HAP-1 (cell line): ENCODE measurements at places on chromosomes 16 and 17.
A peak's percentile ranks its signal among the peaks of the same experiment; 100 is the strongest.

DNA sequence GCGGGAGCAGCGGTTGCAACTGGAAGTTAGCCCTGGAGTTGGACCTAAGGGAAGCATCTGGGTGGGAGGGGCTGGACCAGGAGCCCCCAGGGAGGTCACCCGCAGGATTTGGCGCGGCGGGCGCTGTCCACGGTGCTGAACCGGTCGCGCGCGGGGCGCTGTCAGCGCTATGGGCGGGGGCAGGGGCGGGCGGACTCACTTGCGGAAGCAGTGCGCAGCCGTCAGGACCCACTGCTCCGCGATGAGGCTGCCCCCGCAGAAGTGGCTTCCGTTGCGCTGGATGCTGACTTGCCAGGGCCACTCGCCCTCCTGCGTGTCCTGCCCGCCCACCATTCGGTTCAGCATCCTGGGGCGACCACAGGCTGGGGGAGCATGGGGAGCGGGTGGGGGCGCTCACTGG is 4.5 kb downstream of the PRSS27 start:
- DNase-seq, result peak; percentile 76

DNA sequence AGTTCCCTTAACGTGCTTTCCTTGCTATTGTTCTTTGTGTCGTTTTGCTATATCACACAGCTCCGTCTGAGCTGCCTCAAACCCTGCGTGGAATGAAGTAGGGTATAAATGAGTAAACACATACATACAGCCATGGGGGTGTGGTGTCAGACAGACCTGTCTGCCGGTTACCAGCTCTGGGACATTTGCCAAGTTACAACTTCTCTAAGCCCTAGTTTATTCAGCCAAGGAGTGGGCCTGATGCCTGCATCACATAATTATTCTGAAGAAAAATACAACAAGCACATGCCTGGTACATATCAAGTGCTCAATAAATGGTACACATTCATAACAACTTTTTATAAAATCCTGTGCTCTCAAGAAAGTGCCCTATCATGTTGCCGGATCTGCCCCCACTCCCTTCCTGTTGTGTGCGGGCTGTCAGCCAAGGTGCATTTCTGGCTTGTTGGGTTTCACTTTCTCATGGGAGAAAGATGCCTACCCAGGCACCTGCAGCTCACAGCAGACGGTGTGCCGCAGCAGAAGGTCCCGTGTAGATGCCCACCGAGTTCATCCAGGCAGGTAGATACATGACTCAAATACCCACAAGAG is 30.5 kb downstream of the SMPD3 start:
- DNase-seq, result no peak

DNA sequence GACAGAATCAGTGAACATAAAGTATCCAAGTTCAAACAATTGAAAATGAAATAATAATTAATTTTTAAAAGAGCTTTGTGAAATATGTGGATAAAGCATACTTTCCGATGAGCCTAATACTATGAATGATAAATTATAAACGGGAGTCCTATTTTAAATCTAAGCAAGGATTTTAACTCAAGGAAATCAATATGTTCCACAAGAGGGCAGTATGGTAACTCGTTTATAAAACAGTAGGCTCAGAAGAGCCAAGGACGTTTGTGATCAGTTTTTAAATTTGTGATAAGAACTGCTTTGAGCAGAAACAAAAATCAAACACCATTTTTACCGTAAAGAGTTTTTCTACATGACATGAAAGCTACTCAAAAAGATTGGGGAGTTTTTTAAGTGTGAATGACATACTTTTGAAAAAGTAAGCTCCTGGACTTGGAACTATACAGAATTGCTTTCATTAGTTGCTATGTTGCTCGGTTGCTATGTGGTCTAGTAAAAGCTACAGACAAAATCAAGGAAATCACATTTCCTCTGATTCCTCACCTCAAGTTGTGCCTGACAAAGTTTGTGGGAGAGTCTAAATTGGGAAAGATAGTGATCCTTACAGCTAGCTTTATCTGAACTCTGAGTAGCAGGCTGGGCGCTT is 11.8 kb upstream of the TEKT1 start:
- DNase-seq, result no peak

DNA sequence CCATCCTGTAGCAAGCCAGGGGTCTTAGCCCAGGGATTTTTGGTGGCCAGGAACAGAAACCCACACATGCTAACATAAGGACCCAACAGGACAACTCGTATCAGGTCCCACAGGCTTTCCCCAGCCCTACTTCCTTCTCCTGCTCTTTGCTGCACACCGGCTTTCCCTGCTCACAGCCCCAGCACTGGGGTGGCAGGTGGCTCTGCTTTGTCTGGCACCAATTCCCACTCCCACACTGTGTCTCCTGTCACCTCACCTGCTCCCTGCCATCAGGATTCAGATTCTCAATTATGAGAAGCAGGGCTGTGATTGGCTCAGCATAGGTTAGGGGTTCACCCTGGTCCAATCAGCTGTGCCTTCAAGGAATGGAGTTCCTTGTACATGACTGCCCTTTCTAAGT is 94.1 kb downstream of the TMEM132E start:
- DNase-seq, result no peak

- DNase-seq, result no peak
These were observed 644.1 kb downstream of the WWOX start for GRCh38 chr16:78743556-78743955.

GRCh38 chr17:40485851-40486521 is 15.4 kb downstream of the TNS4 start:
- no peak for DNase-seq

DNA sequence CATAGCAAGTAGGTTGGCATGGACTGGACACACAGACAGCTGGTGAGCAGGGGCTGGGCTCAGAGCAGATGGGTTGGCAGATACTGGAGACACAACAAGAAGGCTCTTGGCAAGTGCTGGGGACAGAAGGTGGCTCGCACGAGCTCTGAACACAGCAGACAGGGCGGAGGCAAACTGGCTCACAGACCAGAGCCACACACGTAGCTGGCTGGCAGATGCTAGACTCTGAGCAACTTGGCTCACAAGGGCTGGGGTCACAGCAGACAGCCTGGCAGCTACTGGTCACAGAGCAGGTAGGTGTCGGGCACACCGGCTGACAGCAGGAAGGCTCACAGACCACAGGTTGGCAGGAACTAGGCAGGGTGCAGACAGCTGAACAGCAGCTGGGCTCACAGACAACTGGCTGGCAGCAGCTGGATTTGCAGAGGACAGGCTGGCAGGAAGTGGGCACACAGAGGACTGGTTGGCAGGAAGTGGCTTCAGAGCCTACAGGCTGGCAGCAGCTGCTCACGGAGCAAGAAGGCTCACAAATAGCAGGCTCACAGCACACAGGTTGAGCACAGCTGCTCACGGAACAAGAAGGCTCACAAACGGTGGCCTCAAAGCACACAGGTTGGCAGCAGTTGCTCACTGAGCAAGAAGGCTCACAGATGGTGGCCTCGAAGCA is 725 bp downstream of the KRTAP16-1 start:
- DNase-seq, result no peak

DNA sequence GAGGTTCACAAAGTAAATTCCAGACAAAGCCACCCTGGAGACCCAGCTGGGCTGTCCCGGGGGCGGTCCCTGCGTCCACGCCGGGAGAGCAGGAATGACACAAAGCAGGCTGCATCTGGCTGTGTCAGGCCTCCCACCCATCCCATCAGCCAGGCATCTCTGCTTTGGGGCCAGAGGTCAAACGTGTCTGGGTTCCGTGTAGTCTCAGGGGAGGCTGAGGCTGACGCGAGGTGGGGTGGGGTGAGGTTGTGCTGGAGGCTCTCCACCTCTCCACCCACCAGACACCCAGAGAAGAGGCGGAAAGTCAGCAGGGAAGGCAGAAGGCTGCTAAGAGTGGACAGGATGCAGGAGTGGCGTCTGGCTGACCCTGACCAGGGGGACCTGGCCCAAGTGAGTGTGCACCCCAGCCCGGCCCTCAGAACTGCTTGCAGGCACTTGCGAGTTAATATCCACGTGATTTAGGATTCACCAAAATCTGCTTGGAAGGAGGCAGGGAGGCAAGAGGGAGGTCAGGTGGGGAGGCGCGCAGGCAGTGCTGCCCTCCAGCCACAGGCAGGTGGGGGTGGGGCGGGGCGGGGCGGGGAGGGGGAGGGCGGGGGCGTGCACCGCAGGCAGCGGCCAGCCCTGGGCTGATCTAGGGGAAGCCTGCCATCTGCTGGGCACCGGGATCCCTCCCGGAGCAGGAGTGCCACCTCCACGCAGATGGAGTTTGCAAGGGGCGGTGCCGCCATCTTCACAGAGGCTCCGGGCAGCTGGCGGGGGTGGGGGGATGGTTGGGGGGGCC is 44.3 kb downstream of the TBC1D16 start:
- peak; percentile 59 for DNase-seq

GRCh38 chr17:41689497-41690299 is 1.0 kb downstream of the EIF1 start:
- DNase-seq, result peak; percentile 77

GRCh38 chr16:73371584-73372319 is 323.8 kb upstream of the ZFHX3 start:
- DNase-seq, result no peak

- DNase-seq, result no peak
These were observed 898.5 kb downstream of the KCNJ2 start for GRCh38 chr17:71067669-71068407.

- no peak for DNase-seq
These were observed 48.7 kb upstream of the GSE1 start for GRCh38 chr16:85564277-85565051.

DNA sequence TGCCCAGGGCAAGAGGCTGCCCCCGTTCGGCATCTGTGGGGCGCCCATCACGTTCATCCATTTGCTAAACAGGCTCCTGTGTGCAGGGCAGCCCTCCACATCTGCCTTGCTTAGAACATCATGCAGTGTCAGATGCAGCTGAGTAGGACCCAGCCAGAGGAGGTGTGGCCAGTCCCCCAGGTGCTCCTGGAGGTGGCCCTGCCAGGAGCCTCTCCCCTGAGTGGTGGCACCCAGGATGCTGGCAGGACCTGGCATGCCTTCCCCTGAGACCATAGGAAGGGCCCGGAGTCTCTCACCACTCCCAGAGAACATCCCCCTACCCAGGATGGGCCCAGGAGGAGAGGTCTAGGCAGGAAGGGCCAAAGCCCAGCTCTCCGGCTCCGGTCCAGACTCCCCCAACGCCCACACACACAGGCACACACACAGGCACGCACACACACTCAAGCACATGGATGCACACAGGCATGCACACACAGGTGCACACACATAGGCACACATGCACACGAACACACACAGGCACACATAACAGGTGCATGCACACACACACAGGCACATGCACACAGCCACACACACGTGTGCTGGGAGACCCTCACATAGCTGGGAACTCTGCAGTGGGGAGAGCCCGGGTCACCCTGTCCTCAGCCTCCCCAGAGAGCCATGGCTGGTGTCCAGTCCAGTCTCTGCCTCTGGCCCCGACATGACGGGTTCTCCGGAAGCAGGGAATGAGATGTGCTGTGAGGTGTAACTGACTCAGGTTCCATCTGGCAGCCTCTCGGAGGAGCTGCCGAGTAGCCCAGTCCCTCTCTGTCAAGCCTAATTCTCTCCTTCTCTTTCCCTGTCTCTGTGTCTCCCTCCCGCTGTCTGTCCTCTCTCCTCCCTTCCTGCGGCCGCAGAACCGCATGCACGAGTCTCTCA is 74.6 kb downstream of the AMFR start:
- no peak for DNase-seq

DNA sequence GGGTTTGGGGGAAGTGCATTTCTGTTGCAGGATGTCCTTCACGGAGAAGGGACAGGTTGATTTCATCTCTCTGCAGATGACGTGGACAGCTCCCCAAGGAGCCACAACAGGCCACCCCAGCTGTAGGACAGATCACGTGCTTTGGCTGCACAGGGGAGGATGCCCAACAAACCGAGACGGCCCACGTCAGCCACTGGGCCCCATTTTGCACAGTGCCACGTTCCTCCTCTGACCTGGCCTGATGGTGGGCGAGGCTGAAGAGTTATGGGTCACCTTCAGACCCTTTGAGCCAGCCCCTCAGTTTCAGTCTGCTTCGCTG is 9.0 kb upstream of the RHBDL3 start:
- no peak for DNase-seq

- no peak for DNase-seq
These were observed 5.0 kb downstream of the CX3CL1 start for GRCh38 chr16:57377080-57377841.

DNA sequence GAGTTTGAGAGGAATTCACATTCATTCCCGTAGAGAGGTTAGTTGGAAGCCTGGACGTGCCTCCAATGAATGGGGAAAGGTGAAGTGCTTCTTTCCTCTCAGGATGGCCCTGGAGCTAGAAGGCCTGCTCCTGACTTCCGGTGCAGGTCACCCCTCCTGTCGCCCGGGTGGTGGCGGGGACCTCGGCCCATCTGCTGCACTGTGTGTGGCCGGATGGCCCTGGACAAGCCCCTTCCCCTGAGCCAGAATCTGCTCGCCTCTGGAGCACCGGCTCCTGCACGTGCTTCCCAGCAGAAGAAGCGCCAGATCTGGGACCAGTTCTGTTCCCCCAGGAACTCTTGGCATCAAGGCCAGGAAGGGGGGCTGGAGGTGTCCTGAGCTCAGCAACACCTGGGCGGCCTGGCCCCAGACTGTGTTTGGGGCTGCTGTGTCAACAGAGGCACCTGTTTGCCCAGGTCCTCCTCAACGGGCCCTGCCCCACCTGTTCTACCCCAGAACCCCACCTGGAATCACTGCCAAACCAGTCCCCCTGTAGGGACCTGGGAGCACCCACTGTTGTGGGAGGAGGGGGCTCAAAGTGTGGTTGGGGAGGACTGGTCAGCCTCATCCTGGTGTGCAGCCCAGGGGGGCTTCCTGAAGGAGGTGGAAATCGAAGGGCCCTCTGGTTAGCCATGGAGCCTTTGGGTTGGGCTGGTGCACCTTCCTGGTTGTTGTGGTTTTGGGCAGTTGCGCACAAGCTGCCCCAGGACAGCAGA is 5.1 kb upstream of the PERCC1 start:
- DNase-seq, result no peak

- no peak for DNase-seq
These were observed 40.8 kb upstream of the ENDOV start for GRCh38 chr17:80374039-80374731.

DNA sequence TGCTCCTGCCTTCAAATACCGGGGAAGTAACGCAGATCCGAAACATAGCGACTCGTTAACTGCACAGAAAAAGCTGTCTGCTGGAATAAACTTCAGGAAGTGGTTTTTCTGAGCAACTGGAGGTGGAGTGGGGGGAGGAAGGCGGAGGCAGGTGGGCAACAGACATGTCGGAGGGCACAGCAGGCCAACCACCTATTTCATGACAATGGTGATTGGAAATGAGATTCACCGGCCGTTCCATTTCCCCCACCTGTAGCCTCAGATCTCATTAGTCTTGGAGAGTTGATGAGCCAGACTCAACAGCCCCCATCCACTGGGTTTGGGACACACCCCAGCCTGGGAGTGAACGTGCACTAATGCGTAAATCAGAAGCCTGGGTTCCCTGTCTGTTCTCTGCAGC is 7.7 kb upstream of the PECAM1 start:
- no peak for DNase-seq
